ENCODE measurements at places on chromosomes 12 and 14.

- no peak for DNase-seq
Observed at GRCh38 chr14:70742316-70742715, 67.0 kb downstream of the MAP3K9 start.

DNA sequence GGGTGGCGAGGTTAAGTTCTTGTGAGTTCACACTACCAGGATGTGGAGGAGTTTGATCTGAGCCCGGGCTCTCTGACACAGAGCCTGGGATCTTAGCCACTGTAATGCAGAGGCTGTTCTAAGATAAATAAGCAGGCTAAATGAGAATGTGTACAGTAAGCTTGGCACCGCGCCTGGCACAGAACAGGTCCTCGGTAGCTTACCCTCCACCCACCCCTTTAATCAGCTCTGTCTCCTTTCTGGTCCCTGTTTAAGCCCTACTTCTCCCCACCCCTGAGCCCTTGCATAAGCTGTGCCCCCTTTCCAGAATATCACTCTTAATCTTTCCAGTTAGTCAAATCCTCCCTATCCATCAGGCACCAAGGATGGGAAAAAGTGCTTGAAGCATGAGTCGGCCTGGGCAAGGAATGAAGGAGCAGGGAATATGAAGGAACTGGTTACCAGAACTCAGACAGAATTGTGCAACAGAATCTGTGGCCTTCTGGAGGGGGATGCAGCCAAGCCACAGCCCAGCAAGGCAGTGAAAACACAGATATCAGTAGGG is 32.8 kb upstream of the CMKLR1 start:
- peak; percentile 67 for DNase-seq

DNA sequence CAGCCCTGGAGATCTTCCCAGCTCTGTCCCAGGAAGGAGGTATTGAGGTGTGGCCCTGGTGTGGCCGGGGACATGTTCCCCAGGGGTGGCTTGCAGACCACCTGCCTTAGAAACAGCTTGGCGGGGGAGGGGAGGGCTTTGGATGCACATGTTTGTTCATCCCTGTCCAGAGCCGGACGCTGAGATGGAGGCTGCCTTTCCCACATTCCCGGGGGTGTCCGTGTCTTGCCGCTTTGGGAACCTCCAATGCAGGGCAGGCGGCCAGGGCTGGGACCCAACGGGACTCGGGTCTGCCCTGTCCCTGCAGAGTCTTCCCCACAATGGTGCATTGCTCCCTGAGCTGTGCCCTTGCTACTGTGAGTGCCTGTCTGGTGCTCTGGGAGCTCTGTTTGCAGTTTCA is 319.5 kb upstream of the SFSWAP start:
- no peak for DNase-seq

- DNase-seq, result peak; percentile 75
Observed at GRCh38 chr12:27571463-27571862, 47.5 kb downstream of the PPFIBP1 start.

Data from GM04503 (cell line).